ENCODE measurements at places on chromosomes 5 and 9. TPM values are rescaled to one million over a fixed set of nuclear protein-coding genes. Genes with fewer than 3 reads are reported as not detected.
A peak's percentile ranks its signal among the peaks of the same experiment; 100 is the strongest.

DNA sequence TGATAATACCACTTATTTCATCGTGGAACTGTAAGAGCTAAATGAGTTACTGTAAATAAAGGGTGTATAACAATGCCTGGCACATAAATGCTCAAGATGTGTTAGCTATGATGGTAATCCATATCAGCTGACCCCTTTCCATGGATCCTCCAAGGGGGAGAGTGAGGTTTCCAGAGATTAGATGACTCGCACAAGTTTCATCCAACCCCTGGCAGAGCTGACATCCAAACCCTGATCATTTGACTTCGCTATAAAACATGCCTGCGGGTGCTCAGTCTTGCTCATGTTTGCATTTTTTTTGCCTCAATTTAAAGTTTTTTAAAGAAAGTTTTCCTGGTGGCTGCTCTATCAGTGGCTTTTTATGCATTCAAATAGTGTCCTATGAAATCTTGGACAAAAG is 145.7 kb upstream of the SMIM23 start:
- no peak for DNase-seq

GRCh38 chr5:77304388-77304787 is 93.9 kb downstream of the PDE8B start:
- DNase-seq = no peak

The ZNF608 gene
- polyA plus RNA-seq = 62.9 TPM

- peak; percentile 37 for DNase-seq
Measured at GRCh38 chr5:152532714-152533113, 127.6 kb upstream of the NMUR2 start.

The CDH9 gene
- polyA plus RNA-seq = 8.6 TPM

The CDC20B gene
- polyA plus RNA-seq = 0.79 TPM

GRCh38 chr5:126847456-126847820 is 70.5 kb downstream of the LMNB1 start:
- DNase-seq = no peak

DNA sequence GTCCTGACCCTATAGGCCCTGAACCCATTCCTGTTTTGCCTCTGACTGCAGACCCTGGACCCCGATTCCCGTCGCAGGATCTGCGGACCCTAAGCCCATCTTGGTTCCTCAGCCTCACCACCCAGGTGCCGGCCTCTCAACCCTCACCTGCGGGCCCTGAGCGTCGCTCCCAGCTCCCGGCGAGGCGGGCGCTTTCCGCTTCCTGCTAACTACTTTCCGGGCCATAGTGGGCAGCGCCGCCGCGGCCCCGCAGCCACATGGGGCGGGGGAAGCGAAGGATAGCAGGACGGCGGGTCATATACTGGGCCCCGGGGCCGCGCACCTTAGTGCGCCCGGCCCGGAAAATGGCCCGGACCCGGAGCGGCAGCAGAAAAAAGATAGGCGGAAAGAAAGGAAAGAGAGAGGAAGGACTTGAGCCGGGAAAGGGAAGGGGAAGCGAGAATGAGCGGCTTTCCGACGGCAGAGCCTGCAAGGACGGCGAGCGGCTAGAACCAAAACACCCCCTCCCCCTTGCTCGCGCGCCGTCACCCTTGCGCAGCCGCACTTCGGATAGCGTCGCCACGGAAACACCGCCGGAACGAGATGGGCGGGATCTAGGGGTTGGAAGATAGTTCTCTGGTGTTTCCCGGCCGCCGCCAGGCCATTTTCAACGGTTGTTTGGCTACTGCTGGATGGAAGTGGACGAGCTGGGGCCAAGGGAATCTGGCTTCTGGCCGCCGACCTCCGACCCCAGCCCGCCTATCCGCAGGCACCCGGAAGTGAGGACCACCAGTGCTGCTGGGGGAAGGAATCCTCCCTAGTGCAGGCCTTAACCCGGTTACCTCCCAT is at the start of gene DCAF12:
Gene DCAF12 (minus strand): TSS at position 492 of the 828 bp plus-strand sequence. CDS start 267 bp downstream, at position 225.
- peak; percentile 87 for DNase-seq

DNA sequence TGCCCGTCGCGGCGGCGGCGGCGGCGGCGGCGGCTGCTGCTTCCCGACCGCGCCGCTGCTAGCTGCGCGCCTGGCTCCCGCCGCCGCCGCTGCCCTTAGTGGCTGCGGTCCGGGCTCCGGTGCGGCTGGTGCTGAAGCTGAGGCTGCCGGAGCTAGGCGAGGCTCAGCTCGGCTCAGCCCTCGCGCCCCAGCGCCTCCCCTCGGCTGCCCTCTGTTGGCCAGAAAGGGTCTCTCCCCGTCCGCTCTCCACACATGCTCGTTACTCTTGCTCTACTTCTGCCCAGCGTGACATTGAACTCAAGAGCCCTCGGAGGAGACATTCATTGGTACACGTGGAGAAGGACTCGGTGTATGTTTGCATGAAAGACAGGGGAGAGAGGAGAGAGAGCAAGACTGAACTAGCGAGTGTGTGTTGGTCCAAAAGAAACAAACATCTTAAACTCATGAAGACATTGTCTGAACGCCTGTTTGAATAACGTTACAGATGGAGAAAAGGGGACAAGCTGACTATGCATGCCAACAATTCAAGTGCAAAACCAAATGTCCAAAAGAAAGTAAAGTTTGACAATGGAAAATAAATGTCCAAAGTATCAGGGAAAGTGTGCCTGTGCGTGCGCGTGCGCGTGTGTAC is at the start of gene HCN1:
Gene HCN1 (minus strand): TSS at position 175 of the 631 bp plus-strand sequence.
- peak; percentile 47 for DNase-seq

DNA sequence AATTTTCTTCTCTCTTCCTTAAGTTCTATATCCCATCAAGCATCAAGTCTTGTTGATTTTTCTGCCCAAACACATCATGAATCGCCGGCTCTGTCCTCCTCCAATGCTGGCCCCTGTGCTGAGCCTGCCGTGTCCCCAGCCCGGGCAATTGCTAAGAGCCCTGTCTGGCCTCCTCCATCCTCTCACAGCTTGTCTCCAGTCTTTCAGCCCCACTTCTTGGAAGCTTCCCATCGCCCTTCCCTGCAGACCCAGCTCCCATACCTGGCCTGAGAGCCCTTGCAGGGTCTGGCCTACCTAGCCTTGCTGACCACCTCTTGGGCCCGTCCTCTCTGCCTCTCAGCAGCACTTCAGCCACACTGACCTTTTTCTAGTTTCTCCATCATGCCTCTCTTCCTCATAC is 61.9 kb downstream of the COL15A1 start:
- DNase-seq = no peak

The TAF11L5 gene
- polyA plus RNA-seq = not detected

The RBM27 gene
- polyA plus RNA-seq = 34.4 TPM

DNA sequence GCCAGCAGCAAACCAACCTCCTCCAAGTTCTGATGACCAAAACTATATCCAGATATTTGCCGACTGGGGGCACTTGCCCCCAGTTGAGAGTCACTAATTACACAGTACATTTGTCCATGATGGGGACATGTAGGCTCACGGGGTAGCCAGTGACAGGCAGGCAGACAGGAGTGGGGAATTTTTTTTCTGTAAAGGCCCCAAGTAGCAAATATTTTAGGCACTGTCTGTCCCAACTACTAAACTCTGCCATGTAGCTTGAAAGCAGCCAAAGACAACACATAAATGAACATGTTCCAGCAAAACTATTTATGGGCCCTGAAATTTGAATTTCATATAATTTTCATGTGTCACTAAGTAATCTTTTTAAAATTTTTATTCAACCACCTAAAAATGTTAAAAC is 80.7 kb downstream of the GRIA1 start:
- DNase-seq = no peak

The C9 gene
- polyA plus RNA-seq = 0.07 TPM

The ADAMTSL2 gene
- polyA plus RNA-seq = 1.9 TPM

The EEIG1 gene
- 32.3 TPM for polyA plus RNA-seq

DNA sequence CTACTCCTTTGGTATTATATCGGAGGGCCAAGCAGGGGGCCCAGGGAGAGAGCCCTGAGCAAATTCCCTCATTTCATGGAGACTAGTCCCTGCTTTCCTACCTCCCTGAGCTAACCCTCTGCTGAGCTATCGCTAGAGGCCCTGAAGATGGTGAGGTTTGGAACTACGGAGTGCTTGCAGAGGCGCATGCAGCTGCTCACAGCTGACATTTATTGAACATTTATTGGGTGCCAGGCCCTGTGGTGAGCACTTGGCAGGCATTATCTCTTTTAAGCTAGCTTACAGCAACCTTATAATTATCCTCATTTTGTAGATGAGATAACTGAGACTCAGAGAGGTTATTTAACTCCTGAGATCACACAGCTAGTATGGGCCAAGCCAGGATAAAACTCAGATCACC is 9.8 kb downstream of the FAT2 start:
- no peak for DNase-seq

The AQP3 gene
- 46.7 TPM for polyA plus RNA-seq

DNA sequence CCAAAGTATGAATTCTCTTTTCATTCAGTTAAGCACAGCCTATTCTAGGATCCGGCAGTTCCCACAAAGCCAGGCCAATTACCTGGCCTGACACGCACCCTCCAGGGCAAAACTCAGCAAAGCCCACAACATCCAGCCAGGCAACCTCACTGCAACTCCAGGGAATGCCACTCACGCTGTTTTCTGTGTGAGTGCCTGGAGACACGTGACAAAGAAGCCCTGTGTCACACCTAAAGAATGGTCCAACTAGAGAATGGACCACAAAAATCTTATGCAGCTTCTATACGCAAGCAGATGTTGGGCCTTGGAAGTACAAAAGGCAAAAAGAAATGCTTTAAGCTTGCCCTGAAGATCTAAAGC is 20.2 kb downstream of the RETREG1 start:
- no peak for DNase-seq

The ABCA2 gene
- polyA plus RNA-seq = 52.8 TPM

The PCDHB7 gene
- polyA plus RNA-seq = 5.9 TPM

The EHMT1 gene
- polyA plus RNA-seq = 70.1 TPM

The AK1 gene
- 44.7 TPM for polyA plus RNA-seq

DNA sequence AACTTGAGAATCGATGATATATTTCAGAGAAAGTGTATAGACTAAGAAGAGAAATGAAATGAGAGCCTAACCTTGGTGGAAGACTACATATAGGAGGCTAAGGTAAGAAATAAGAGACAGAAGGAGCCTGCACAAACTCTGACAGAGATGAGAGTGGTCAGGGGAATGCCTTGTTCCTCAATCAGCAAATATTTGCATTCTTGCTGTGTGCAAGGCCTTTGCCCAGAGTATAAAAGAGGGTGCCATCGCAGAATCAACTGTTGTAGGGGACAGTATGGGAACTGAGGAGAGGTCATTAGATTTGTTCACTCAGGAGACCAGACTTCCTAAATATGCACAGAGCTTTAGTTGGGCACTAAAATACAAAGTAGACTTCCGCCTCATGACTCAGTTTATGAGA is 137.2 kb downstream of the ATG10 start:
- no peak for DNase-seq
